Type B pancreatic cell (in vitro differentiated cells): ENCODE measurements at places on chromosomes 4 and X. TPM values are rescaled to one million over a fixed set of nuclear protein-coding genes. Genes with fewer than 3 reads are reported as not detected.

HSFX3 gene
- total RNA-seq: not detected in 2 replicates

DNA sequence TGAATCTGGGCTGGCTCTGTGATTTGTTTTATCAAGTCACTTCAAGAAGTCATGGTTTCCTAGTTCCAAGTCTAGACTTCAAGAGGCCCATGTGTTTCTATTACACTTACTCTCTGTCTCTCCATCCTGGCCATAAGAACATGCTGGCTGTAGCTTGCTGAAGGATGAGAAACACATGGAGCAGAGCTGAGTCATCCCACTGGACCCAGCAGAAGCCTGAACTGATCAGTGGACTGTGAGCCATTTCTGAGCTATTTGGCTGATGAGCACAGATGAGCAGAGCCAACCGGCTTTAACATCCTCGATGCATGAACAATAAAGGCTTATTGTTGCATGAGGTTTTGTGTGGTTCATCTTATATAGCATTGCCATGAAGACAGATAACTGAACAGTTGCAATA is 290.6 kb upstream of the BOD1L1 start:
- no peak for DNase-seq

DNA sequence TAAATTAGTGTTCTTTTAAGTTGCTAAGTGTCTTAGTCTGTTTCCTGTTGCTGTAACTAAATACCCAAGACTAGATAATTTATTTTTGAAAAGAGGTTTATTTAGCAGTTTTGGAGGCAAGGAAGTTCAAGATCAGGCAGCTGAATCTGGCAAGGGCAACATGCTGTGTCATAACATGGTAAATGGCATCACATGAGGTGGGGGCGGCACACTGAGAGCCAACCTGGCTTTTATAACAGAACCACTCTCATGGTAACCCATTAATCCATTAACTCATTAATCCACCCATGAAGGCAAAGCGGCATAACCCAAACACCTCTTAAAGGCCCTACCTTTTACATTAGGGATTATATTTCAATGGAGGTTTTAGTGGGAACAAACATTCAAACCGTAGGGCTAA is 182.2 kb upstream of the GATB start:
- DNase-seq: no peak

DNA sequence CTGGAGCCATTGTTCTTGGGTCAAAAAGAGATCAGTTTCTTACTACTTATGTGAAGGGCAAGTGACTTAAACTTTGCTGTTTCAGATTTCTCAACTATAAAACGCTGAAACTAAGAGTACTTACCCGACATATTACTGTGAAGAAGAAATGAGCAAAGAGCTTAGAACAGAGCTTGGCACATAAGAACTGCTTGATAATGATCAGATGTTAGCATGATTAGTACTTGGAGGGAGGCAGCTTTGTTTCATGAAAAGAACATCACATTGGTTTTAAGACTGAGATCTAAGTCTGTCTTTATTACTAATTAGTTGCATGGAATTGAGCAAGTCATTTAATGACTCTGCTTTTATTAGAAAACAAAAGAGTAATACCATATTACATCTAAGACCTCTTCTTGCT is 169.1 kb downstream of the ARHGAP24 start:
- DNase-seq: no peak

DNA sequence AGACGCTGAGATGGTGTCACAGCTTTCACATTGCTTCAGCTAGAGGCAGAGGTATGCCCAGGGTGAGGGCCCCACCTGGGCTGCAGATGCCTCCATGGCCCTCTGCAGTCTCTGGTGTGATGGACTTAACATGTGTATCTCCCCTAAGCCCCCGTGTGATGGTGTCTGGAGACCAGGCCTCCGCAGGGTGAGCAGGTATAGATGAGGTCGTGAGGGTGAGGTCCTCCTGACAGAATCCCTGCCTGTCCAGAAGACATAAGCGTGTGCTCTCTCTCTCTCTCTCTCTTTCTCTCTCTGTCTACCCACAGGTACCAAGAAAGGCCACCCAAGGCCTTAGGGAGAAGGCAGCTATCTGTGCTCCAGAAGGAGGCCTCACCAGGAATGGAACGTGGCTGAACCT is 50.9 kb downstream of the CPZ start:
- DNase-seq: peak; percentile 39
